Progenitor cell of endocrine pancreas (in vitro differentiated cells): ENCODE measurements at places on chromosomes 1 and 21.
A peak's percentile ranks its signal among the peaks of the same experiment; 100 is the strongest.

- H3K36me3 ChIP-seq = no peaks in the 10 kb centered on the region
- no peaks in the 10 kb centered on the region for H3K4me1 ChIP-seq
- peaks cover 3% of the 10 kb centered on the region for H3K27me3 ChIP-seq
- DNase-seq = no peak
Measured at GRCh38 chr1:33445108-33445507, 14.2 kb upstream of the PHC2 start.

DNA sequence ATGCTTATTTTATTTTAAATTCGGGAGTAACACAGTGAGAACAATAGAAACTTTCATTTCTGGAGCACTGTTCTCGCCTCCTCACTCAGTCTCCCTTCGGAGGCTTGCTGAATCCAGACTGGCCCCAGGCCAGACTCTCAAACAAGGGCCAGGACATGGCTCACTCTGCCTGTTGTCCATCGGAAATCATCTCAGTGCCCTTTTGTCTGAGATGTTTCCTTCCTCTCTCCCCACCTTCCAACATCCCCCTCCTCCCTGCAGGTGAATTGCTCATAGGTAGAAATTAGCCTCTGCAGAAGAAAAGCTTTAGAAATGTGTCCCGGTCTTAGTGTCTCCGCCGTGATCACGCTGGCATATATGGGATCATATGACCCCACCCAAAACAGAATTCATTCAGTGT lies 55.2 kb downstream of the ERG start:
- peaks cover 3% of the 10 kb centered on the region for H3K27me3 ChIP-seq
- no peaks in the 10 kb centered on the region for H3K4me1 ChIP-seq
- H3K4me3 ChIP-seq = no peak overlapping the region
- H3K36me3 ChIP-seq = no peaks in the 10 kb centered on the region
- DNase-seq = no peak

DNA sequence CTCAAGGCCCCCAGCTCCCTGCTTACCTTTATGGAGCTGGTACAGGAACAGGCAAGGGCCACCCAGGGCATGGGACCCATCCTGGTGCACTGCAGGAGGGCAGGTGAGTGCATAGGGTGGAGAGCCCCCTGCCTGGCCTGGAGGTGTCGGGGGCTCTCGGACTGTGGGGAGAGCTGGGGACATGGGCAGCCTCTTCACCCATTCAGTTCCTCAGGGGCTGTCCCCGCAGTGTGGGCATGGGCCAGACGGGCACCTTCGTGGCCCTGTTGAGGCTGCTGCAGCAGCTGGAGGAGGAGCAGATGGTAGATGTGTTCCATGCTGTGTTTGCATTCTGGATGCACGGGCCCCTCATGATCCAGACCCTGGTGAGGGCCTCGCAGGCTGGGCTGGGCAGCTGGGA lies 7.3 kb upstream of the LGR6 start:
- no peak overlapping the region for H3K4me3 ChIP-seq
- peaks cover 20% of the 10 kb centered on the region for H3K27me3 ChIP-seq
- H3K36me3 ChIP-seq = no peaks in the 10 kb centered on the region
- DNase-seq = no peak
- H3K27ac ChIP-seq = no peak overlapping the region
- H3K4me1 ChIP-seq = peaks cover 7% of the 10 kb centered on the region

- no peaks in the 10 kb centered on the region for H3K36me3 ChIP-seq
- no peak overlapping the region for H3K27ac ChIP-seq
- no peak overlapping the region for H3K4me3 ChIP-seq
- DNase-seq = no peak
- no peaks in the 10 kb centered on the region for H3K4me1 ChIP-seq
Measured at GRCh38 chr1:240658312-240658960, 46.5 kb upstream of the GREM2 start.

- DNase-seq = no peak
- peaks cover 6% of the 10 kb centered on the region for H3K27me3 ChIP-seq
- H3K27ac ChIP-seq = no peak overlapping the region
Measured at GRCh38 chr1:21200767-21201166, 24.1 kb upstream of the EIF4G3 start.

DNA sequence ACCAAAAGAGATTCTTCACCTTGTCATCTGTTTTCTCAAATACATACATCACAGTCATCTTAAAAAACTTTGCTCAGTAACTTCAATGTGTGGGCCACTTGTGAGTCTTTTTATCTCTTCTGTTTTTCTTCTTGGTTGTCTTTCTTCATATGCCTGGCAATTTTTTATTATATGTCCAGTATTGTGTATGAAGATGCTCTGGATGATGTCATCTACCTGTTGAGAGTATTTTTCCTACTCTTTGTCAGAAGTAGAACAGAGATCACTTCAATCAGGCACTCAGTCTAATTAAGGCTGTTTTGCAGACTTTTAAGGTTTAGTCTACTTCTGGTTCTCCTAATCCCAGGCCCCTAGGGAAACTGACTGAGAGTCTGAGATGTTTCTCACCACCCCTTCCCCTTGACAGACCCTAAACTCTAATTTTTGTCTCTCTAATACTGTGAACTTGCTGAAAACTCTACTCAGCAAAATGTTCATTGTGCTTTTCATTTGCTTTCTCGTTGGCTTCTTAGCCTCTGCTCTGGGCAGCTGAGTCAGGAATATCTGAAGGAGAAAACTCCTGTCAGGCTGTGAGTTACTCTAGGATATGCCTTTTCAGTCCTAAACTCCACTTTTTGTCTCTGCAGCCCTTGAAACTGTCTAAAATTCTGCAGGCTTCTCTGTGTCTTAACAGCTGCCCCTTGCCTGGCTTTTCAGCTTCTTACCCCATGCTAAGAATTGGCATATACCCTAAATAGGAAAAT lies 33.0 kb upstream of the DNAJC6 start:
- H3K4me3 ChIP-seq = no peak overlapping the region
- no peak for DNase-seq
- no peak overlapping the region for H3K27ac ChIP-seq
- no peaks in the 10 kb centered on the region for H3K36me3 ChIP-seq
- peaks cover 17% of the 10 kb centered on the region for H3K4me1 ChIP-seq

GRCh38 chr1:55078470-55078869 lies 39.1 kb downstream of the PCSK9 start:
- H3K4me3 ChIP-seq = no peak overlapping the region
- H3K27me3 ChIP-seq = no peaks in the 10 kb centered on the region
- no peak overlapping the region for H3K27ac ChIP-seq
- H3K36me3 ChIP-seq = peaks cover 32% of the 10 kb centered on the region
- H3K4me1 ChIP-seq = no peaks in the 10 kb centered on the region

DNA sequence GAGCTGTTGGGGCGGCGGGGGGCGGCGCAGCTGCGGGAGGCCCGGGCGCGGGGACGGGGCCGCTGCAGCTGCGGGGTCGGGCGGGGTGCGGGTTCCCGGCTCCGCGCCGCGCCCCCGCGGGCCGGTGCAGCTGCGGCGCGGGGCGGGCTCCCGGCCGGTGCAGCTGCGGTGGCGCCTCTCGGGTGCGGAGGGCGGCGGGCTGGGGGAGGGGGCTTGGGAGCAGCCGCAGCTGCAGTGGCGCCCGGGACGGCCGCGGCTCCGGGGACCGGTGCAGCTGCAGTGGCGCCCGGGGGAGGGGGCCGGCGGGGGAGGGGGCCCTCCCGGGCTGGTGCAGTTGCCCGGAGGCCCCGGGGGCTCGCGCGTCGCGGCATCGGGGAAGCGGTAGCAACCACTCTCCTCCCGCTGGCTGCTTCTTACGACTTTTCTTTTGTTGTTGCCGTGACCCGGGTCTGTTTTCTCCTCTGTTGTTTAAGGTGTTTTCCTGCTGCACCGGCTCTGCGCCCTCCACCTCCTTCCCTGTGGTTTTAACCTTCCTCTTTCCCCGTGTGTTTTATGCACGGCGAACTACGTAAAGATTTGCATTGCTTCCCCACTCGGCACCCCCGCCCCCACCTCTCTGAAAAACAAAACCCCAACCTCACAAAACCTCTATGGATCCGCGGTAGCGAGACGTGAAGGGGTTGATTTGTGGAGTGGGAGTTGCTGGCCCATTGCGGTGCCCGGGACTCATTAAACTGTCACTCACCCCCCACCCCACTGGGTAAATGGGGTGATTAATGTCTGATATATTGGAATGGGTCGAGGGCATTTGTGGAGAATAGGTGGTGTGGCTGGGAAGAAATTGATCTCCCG lies 1.7 kb upstream of the ZBTB18 start:
- peaks cover 3% of the 10 kb centered on the region for H3K27me3 ChIP-seq
- H3K36me3 ChIP-seq = no peaks in the 10 kb centered on the region
- peak overlapping the region; percentile 97 for H3K4me3 ChIP-seq
- peak; percentile 47 for DNase-seq

- no peak for DNase-seq
- no peaks in the 10 kb centered on the region for H3K36me3 ChIP-seq
- H3K4me3 ChIP-seq = peak overlapping the region; percentile 46
- H3K4me1 ChIP-seq = peaks cover 9% of the 10 kb centered on the region
- H3K27ac ChIP-seq = peak overlapping the region; percentile 37
Measured at GRCh38 chr1:18557621-18558465, 72.8 kb upstream of the PAX7 start.

- peak overlapping the region; percentile 81 for H3K27ac ChIP-seq
- DNase-seq = no peak
- H3K4me1 ChIP-seq = no peaks in the 10 kb centered on the region
- H3K27me3 ChIP-seq = no peaks in the 10 kb centered on the region
- H3K36me3 ChIP-seq = no peaks in the 10 kb centered on the region
Measured at GRCh38 chr1:245226203-245226499, 71.4 kb downstream of the KIF26B start.

GRCh38 chr1:156076609-156077429 lies 5.4 kb downstream of the MEX3A start:
- H3K4me3 ChIP-seq = peak overlapping the region; percentile 99
- no peaks in the 10 kb centered on the region for H3K27me3 ChIP-seq
- DNase-seq = no peak
- H3K4me1 ChIP-seq = peaks cover 62% of the 10 kb centered on the region
- peak overlapping the region; percentile 63 for H3K27ac ChIP-seq

DNA sequence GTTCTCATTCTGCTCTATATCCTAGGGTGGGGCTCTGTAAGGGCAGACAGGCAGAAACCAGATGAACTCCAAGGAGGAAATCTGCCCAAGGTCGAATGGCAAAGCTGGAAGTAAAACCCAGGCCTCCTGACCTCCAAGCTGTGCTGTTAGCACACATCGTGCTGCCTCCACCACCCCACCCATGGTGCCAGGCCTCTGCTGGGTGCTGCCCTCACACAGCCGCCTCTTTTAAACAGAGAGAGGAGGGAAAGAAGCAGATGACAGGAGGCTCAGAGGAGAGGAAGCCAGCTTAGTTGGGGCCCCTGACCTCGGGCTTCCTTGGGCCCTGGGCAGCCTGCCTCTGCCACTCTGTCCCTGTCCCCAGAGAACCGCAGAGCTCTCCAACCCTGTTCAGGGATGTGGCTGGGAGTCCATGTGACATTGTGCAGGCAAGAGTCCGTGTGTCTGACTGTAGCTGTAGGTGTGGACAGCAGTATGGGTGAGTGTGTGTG lies 1.1 kb downstream of the SYNC start:
- peak overlapping the region; percentile 57 for H3K4me3 ChIP-seq
- H3K4me1 ChIP-seq = peaks cover 8% of the 10 kb centered on the region

DNA sequence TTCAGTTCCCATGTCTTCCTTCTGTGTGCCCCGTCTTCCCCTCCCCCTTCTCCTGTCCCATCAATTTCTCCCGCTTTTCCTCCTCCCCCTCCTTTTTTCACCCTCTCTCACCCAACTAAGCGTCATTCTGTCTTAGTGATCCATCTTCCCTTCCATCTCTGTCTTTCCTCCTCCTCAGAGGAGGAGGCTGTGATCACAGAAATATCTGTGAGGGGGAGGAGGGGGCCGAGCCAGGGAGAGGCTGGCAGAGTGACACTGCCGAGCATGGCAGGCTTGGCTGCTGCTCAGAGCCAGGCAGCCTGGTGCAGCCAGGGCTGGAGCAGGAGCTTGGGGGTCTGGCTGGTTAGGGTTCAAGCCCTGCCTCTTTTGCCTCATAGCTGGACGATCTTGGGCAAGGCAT lies 7.6 kb downstream of the HTR6 start:
- no peaks in the 10 kb centered on the region for H3K36me3 ChIP-seq
- H3K4me1 ChIP-seq = no peaks in the 10 kb centered on the region
- peaks cover 85% of the 10 kb centered on the region for H3K27me3 ChIP-seq
- H3K27ac ChIP-seq = no peak overlapping the region
- no peak for DNase-seq

- no peak overlapping the region for H3K4me3 ChIP-seq
- no peak overlapping the region for H3K27ac ChIP-seq
- no peaks in the 10 kb centered on the region for H3K27me3 ChIP-seq
- no peak for DNase-seq
Measured at GRCh38 chr1:163565166-163565565, 243.4 kb downstream of the NUF2 start.

DNA sequence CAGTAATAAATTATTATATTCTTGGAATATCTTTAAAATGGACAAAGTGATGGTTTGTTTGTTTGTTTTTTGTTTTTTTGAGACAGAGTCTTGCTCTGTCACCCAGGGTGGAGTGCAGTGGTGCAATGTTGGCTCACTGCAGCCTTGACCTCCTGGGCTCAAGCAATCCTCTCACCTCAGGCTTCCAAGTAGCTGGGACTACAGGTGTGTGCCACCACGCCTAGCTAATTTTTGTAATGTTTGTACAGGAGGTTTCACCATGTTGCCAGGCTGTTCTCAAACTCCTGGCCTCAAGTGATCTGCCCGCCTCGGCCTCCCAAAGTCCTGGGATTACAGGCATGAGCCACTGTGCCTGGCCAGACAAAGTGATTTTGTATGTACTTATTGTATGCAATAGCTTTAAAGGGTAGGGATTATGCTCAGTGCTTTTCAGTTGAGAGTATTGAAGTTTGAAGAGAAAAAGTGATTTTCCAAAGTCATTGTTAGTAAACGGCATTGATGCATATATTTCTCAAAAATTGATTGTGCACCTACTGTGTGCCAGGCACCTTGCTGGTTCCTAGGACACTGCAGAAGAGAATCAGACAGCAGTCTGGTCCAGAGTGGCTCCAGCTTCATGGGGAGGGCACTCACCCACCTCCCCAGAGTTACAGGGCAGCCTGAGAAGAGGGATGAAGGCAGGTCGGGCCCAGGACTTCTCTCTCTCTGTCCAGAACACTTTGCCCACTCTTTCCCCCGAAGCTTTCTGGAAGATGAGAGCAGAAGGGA lies 34.2 kb upstream of the TTC22 start:
- H3K27ac ChIP-seq = no peak overlapping the region
- peaks cover 17% of the 10 kb centered on the region for H3K27me3 ChIP-seq
- no peaks in the 10 kb centered on the region for H3K36me3 ChIP-seq
- H3K4me3 ChIP-seq = no peak overlapping the region
- no peaks in the 10 kb centered on the region for H3K4me1 ChIP-seq

- DNase-seq = no peak
- no peaks in the 10 kb centered on the region for H3K36me3 ChIP-seq
- H3K4me1 ChIP-seq = peaks cover 7% of the 10 kb centered on the region
Measured at GRCh38 chr1:64320007-64320406, 116.6 kb downstream of the UBE2U start.

GRCh38 chr1:113760102-113761080 lies 1.1 kb upstream of the PHTF1 start:
- H3K4me1 ChIP-seq = peaks cover 34% of the 10 kb centered on the region
- DNase-seq = no peak
- peak overlapping the region; percentile 100 for H3K27ac ChIP-seq
- peaks cover 6% of the 10 kb centered on the region for H3K36me3 ChIP-seq

DNA sequence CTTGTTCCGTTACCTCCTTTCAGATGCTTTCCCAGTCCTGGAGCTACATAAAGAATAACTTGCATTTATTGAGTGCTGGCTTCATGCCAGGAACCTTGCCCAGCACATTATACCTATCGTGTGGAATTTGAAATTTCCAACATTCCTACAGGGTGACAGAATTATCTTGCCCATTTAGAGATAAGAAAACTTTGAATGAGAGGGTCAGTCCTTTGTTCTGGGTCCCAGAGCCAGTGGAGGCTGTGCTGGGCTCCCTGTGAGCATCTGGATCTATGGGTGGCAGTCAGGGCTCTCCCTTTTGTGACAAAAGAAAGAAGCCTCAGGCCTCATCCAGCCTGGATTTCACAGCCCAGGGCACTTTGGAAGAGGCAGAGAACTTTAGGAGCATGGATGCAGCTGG lies 3.2 kb downstream of the GSTM4 start:
- peaks cover 7% of the 10 kb centered on the region for H3K27me3 ChIP-seq
- H3K4me1 ChIP-seq = peaks cover 9% of the 10 kb centered on the region
- DNase-seq = no peak
- H3K27ac ChIP-seq = no peak overlapping the region
